ENCODE measurements at places on chromosomes 6 and 20.

- no peak for DNase-seq
These were observed 290.6 kb upstream of the ZNF337 start for GRCh38 chr20:25987073-25987927.

DNA sequence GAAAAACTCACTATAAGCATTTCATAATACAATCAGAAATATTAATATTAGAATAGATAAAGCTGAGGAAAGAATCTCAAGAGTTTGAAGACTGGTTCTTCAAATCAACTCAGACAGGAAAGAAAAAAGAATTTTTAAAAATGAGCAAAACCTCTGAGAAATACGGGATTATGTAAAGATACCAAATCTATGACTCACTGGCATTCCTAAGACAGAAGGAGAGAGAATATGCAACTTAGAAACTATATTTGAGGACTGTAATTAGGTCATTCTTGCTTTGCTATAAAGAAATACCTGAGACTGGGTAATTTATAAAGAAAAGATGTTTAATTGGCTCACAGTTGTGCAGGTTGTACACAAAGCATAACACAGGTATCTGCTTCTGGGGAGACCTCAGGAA, 665.1 kb downstream of the RNF144B start:
- no peak for DNase-seq

- DNase-seq: no peak
These were observed 67.2 kb downstream of the TRIM27 start for GRCh38 chr6:28856620-28857005.

- DNase-seq: no peak
These were observed 4.9 kb upstream of the FAM83C start for GRCh38 chr20:35297155-35297554.

- DNase-seq: peak; percentile 70
These were observed 12.8 kb upstream of the BPI start for GRCh38 chr20:38290829-38291814.

GRCh38 chr6:52087498-52087999, at the start of gene PKHD1:
Gene PKHD1 (minus strand): TSS chr6:52087613. CDS start chr6:52084933, 2,680 bp downstream.
- DNase-seq: peak; percentile 9

DNA sequence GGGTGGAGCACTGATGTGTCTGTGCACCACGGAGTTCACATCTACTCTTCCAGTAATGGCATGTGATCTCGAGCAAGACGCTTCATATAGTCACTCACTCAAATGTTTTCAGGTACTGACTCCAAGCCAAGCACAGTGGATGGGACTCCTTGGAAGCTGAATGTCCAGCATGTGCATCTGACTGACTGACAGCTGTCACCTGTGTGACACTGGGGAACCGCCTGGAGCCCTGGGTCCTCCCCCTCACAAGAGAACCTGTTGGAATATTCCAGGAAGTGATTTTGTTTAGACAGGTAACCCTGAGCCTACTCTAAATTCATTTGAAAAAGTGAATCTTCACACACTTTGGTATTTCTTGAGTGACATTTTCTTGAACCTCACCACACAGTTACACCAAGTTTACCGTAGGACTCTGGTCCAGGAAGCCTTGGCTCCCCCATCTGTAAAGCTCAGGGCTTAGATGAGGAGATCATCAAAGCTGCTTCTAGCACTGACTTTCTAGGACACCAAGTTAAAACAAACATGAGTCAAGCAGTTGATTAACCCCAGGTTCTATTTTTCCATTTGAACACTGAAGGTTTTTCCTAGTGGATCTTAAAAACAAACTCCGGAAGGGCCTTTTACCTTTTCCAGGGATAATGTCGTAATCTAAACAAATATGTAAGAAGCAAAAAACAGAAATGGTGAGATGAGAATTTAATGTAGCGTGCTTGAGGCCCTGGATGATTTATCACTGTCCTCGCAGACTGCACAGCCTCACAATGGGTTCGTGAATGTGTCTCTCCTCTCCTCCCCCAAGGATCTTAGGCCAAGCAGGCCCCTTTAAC, 50.1 kb downstream of the EDN3 start:
- no peak for DNase-seq

DNA sequence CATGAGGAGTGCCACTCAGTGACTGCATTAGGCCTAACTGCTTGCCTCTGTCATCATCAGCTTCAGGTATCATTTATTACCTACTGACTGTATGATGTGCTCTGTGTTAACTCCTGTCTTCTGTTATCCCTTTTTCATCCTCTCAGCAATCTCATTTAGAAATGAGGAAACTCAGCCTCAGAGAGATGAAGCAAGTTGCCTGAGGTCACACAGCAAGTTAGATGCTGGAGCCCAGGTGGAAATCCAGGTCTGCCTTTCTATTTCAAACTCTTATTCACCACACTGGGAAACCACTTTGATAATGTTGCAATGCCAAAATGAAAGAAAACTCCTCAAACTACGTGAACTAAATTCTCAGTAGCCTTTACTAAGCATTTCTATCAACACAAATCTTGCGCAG, 1.3 kb downstream of the FERMT1 start:
- DNase-seq: no peak

DNA sequence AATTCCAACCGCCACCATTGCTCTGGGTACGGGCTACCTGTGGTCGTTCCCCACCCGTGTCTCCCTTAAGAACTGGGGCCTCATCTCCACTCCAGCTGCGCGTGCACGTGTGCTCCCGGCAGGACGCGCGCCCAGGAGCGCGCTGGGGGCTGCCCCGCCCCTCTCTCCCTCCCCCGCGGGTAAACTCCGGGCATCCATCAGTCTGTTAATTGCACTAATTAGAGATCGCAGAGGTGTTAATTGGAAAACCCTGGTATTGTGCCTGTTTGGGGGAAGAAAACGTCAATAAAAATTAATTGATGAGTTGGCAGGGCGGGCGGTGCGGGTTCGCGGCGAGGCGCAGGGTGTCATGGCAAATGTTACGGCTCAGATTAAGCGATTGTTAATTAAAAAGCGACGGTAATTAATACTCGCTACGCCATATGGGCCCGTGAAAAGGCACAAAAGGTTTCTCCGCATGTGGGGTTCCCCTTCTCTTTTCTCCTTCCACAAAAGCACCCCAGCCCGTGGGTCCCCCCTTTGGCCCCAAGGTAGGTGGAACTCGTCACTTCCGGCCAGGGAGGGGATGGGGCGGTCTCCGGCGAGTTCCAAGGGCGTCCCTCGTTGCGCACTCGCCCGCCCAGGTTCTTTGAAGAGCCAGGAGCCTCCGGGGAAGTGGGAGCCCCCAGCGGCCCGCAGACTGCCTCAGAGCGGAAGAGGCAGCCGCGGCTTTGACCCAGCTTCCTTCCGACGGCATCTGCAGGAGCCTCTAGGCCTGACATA, 14.4 kb downstream of the FOXP4 start:
- no peak for DNase-seq

GRCh38 chr20:5864428-5864827, 85.9 kb downstream of the TRMT6 start:
- DNase-seq: no peak

DNA sequence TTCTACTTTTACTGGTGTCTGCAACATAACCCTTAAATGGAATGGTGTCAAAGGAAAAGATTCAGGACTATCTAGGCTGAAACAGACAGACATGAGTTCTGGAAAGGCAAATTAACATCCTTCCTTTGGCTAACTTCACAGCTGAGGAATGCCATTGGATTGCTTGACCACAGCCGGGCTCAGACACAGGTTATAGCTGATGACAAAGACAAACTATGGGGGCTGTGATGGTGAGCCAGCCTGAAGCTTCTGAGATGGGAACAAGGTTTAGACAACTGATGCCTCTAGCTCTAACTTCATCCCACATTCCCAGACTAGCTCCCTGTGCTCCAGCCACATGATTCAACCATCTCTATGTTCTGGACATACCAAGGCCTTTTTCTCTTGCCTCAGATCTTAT, 15.3 kb downstream of the POLR1C start:
- no peak for DNase-seq

DNA sequence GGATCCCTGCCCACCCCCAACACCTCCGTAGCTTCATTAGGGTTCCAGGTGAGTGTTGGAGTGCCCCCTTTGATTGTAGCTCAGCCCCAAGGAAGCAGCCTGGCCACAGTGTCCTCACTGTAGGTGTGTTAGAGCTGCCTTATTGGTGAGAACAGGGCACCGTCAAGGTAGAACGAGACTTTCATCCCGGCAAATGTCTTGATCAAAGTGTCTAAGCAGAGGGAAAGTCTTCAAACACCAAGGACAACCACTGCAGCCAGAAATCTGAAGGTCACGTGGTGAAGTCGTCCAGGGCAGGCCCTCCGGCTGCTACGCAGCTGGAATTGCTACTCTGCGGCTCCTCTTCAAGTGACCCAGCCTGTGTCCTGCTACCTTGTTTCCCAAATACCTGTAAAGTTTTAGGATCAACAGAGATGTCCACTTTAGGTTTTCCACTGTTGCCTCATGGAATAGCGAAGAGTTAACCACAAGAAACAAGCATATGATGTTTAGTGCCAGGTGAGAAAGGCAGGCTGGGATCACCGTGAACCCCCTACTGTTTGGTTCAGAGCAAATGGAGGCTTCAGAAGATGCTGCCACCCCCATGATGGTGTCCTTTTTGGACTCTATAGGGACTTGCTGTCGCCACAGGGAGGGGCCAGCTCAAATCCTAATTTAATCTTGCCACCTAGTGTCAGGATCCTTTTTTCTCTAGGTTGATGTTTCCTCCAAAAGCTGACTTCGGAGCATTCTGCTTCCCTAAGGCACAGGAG, 1.7 kb upstream of the DLL1 start:
- DNase-seq: no peak

DNA sequence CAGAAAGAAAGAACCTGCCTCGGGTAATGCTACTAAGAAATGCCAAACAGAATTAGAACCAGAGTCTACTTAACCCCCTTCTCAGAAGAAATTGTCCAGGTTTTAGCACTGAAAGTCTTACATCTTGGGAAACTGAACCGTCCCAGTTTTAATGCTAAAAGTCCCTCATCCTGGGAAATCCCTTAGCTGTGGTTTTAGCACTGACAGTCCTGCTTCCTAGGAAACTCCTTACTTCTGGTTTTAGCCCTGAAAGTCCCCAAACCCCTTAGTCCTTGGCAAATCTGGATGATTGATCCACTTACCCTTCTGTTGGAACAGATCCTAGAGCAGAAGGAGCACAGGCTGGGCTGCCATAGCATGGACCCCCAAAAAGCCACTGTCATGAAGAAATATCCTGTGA, 4.8 kb upstream of the TMEM14A start:
- DNase-seq: no peak

DNA sequence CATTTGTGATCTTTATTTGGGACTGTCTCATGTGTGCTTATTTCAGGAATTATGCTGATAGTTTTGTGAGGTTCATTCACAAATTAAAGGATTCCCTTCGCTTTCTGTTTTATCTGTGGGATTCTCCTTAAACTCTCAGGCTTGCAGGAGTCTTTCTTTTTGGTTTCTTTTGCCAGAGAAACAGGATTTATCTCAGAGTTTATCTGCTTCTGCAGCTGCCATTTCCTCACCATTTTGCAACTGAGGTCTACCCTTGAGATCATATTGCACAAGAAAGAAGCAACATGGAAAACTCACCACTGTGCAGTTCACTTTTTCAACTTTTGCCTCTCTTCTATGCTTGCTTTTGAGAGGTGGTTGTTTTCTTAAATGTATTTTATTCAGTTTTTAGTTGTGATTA, 201.0 kb downstream of the PRL start:
- no peak for DNase-seq

- DNase-seq: no peak
These were observed 136.0 kb upstream of the SGK1 start for GRCh38 chr6:134453792-134454510.

- no peak for DNase-seq
These were observed 11.8 kb upstream of the TUBB2B start for GRCh38 chr6:3239110-3239830.

DNA sequence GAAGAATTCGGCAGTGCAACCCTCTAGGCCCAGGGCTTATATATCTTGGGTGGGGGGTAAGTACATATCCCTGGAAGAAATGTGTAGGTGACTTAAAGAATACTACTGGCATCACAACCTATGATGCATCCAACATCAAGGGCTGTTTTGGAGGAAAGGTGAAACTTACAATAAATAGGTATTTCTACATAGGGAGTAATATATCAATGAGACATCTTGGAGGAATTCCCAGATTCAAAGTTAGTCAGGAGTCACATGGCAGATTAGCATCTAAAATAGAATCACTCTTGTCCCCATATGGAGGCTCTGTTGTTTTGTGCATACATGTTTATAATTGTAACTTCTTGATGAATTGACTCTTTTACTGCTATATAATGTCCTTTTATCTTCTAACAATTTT, 375.5 kb downstream of the PAX1 start:
- DNase-seq: no peak

- DNase-seq: no peak
These were observed 20.6 kb upstream of the FBXO9 start for GRCh38 chr6:53044572-53044971.

DNA sequence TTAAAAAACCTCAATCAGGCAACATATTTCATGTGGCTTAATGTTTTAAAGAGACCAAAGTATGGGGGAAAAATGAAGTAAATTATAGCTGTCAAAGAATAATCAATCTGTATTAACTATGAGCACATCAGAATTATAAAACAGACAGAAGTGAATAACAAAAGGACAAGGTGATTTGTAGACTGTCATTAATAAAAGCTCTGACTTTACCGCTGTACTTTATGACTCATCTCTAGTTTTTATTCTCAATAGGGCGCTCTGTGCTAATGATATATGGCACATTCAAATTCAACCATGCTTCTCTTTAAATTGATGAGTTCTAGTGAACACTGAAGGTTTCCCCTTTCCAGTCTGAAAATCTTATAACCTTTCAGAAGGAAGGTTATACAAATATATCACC, 72.0 kb downstream of the PREP start:
- DNase-seq: no peak

DNA sequence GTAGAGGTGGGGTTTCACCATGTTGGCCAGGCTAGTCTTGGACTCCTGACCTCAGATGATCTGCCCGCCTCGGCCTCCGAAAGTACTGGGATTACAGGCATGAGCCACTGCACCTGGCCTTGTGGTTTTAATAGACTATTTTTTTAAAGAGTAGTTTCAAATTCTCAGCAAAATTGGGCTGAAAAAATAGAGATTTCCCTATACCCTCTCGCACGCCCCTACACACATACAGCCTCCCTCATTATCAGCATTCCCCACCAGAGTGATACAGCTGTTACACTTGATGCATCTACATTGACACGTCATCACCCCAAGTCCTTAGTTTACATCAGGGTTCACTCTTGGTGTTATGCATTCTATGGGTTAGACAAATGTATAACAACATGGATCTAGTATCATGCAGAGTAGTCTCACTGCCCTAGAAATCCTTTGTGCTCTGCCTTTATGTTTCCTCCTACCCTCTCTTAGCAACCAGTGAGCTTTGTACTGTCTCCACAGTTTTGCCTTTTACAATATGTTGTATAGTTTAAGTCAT, 103.6 kb downstream of the CDYL start:
- no peak for DNase-seq

Measured in HCEC 1CT (cell line).